HepG2 (cell line): ENCODE measurements at places on chromosomes 1 and 21. TPM values are rescaled to one million over a fixed set of nuclear protein-coding genes. Genes with fewer than 3 reads are reported as not detected.
A peak's percentile ranks its signal among the peaks of the same experiment; 100 is the strongest.

The POLR3C gene
- 24.3 TPM in 2 replicates for total RNA-seq

The GPR37L1 gene
- total RNA-seq = not detected in 2 replicates

The ZNF670 gene
- 10.9 and 15.2 TPM in 2 replicates for total RNA-seq

The GPR25 gene
- not detected in 2 replicates for total RNA-seq

DNA sequence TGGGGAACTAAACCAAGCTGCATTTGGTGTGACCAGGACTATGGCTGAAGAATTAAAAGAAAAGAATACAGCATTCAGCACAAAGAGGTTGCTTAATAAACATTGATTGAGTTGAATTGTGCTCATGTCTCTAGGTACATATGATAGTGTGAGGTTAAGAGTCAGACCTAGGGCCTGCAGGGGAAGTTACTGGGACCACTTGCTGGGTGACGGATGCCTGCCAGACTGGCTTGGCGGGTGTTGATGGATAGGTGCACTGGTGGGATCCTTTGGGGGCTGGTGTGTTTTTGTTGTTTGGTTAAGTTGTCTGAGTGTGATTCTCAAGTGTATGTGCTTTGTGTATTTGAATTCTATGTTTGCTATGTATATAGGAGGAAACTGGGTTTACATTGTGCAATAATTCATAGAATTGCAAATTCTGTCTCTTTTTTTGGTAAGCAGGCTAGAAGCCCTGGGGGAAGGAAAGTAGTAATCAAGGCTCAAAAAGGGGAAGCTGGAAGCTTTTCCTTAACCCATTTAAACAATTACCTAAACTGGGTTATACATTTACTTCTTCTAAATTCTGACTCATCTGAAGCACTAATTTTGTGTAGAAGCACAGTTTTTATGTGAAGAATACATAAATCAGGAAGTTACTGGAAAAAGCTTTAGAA is 1.8 kb downstream of the CD101 start:
- no peak for DNase-seq

- no peak for DNase-seq
These were observed 599.8 kb upstream of the CXADR start for GRCh38 chr21:16913010-16913409.

DNA sequence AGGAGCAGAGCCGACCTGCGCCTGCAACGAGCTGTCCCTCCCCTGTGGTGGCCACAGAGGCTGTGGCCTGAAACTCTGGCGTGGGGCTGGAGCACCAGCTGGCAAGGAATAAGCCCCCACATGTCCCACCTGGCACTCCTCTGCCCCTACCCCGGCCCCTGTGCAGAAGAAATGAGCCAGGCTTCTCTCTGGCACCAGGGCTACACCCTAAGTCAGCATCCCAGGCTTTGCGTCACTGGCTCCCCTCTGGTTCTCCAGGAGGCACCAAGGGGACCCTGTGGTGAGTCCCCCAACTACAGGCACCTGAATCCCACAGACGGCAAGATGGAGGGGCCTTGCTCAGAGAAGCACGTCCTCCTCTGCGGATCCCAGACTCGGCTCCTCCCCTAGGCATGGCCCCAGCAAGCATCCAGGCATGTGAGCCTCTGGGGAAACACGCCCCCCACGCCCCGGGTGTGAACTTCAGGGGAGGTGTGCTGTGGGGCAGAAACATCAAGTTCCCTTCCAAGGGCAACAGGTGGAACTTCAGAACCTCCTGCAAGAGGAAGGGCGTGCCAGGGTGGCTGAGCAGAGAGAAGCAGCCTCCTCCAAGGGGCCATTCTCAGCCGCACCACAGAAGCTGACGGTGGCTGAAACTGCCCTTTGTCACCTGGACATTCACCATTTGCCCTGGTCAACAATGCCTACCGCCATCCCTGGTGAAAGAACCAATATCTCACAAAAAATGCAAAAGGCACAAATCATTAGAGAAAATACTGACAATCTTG is 2.9 kb downstream of the KRTAP10-7 start:
- DNase-seq = no peak

The TIAM1 gene
- 0.07 and 0.24 TPM in 2 replicates for total RNA-seq

The CA6 gene
- not detected in 2 replicates for total RNA-seq

GRCh38 chr1:82704966-82705365 is 904.2 kb downstream of the ADGRL2 start:
- DNase-seq = no peak

GRCh38 chr1:147080006-147080661 is 92.1 kb downstream of the PRKAB2 start:
- DNase-seq = no peak

GRCh38 chr1:170096806-170097340 is 22.4 kb upstream of the KIFAP3 start:
- DNase-seq = no peak

DNA sequence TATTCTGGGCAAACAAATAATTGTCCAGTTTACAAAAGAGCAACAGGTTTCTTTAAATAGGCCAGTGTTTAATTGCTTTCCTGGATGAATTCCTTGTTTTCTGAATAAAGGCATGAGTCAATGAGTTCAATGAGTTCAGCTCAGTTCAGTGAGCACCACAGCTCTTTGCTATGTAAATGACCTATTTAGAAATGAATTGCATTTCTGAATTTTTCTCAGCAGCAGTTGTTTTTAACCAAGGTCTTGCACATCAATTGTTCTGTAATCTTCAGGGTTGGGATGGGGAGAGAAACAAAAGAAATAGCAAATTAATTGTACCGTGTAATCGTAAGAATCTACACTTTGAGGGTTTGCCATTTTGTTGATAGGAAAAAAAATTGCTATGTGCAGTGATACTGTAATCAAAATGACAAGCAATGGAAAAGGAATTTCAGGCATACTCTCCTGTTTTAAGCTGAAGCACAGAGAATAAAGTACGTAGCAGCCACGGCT is 45.7 kb downstream of the MIS18A start:
- no peak for DNase-seq

The CD1E gene
- total RNA-seq = not detected in 2 replicates

The NBL1 gene
- total RNA-seq = 1.9 and 2.7 TPM in 2 replicates

DNA sequence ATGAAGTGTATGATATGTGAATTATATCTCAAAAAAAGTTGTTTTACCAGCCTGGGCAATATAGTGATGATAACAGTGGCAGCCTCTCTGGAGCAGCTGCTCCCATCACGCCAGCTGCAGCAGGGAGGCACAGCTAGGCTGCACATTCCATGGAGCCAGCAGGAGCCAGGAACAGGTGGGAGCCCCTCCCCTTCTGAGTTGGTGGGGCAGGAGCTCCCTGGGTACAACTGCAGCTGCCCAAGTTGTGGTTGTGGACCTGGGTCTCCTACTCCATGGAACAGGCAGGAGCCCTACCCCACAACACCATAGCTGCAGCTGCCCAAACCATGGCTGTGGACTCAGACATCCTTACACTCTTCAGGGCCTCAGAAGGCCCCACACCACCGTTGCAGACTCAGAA is 21.7 kb upstream of the FNBP1L start:
- DNase-seq = no peak

The WNT2B gene
- total RNA-seq = 0.04 and 0.11 TPM in 2 replicates

GRCh38 chr1:203672346-203672745 is 45.7 kb downstream of the ATP2B4 start:
- DNase-seq = no peak

The NR0B2 gene
- total RNA-seq = 71.6 and 72.5 TPM in 2 replicates

The VANGL1 gene
- total RNA-seq = 5.9 and 9.4 TPM in 2 replicates

- DNase-seq = peak; percentile 46
These were observed 200.7 kb upstream of the POU3F1 start for GRCh38 chr1:38246955-38247952.

- no peak for DNase-seq
These were observed 49.9 kb upstream of the TNFSF18 start for GRCh38 chr1:173100476-173101107.

The OR2T11 gene
- not detected in 2 replicates for total RNA-seq

DNA sequence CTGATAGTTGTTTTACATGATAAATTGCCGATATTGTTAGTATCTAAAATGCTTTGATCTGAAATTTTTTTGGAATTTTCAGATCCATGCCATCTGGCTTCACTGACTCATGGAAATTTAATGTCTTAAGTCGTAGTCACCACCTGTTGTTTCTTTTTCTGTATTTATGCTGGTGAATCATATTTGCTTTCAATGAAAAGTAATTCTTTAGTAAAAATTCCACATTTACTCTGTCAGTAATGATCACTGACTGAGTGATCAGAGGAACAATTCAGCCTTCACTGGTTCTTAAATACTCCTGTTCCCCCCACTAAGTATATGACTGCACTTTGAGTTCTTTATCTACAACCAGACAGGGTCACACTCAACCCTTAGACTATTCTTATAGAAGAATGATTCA is 185.6 kb upstream of the NRIP1 start:
- no peak for DNase-seq

DNA sequence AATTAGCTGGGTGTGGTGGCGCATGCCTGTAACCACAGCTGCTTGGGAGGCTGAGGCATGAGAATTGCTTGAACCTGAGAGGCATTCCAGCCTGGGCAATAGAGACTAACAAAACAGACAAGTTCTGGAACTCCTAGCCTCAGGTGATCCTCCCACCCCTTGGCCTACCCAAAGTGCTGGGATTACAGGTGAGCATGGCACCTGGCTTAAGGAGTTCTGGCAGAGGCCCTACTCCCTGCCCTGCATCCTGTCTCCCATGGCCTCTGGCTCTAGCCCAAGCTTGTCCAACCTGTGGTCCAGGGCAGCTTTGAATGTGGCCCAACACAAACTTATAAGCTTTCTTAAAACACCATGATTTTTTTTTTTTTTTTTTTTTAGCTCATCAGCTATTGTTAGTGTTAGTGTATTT is 20.4 kb downstream of the TOMM20 start:
- DNase-seq = no peak

GRCh38 chr1:222329493-222330045 is 218.3 kb downstream of the HHIPL2 start:
- DNase-seq = no peak

GRCh38 chr1:93723110-93723509 is 41.5 kb upstream of the BCAR3 start:
- no peak for DNase-seq
